ENCODE measurements at places on chromosomes 6 and 20.
A peak's percentile ranks its signal among the peaks of the same experiment; 100 is the strongest.

DNA sequence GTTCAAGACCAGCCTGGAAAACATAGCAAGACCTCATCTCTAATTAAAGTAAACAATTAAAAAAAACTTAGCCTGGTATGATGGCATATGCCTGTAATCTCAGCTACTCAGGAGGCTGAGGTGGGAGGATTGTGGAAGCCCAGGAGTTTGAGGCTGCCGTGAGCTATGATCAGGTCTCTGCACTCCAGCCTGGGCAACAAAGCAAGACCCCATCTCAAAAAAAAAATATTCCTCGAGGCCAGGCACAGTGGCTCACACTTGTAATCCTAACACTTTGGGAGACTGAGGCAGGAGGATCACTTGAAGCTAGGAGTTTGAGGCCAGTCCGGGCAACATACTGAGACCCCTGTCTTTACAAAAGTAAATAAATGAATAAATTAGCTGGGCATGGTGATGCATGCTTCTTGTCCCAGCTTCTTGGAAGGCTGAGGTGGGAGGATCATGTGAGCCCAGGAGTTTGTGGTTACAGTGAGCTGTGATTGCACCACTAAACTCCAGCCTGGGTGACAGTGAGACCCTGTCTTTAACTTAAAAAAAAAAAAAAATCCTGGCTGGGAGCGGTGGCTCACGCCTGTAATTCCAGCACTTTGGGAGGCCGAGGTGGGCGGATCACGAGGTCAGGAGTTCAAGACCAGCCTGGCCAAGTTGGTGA, 9.3 kb upstream of the C2 start:
- no peak for DNase-seq

DNA sequence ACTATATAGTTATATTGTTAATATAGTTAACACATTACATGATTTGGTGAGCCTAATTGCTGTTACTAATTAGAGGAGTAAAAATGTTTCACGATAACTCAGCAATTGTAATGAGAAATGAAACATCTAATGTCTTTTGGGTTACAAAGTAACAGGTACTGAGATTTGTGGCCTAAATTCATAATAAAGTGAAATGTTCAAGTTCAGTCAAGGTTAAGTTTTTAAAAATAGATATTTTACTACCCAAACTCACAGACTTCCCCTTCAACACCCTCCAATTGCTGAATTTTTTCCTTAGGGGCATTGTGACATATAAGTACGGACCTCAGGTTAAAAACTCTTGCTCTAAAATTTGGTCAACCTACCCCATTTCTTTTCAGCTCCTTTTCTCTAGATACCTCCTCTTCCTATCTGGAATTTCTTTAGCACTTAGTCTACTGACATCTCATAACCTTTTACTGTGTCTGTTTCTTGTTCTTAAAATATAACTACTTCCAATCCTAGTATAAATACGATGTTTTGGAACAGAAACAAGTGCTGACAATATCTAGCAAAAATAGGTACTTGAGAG, 112.3 kb upstream of the PRSS16 start:
- DNase-seq: no peak

GRCh38 chr20:1661542-1662299, 4.1 kb upstream of the SIRPG start:
- DNase-seq: no peak

- no peak for DNase-seq
These were observed 96.5 kb downstream of the PLEKHG1 start for GRCh38 chr6:150696190-150696589.

GRCh38 chr6:7899101-7899888, 11.3 kb downstream of the TXNDC5 start:
- no peak for DNase-seq

DNA sequence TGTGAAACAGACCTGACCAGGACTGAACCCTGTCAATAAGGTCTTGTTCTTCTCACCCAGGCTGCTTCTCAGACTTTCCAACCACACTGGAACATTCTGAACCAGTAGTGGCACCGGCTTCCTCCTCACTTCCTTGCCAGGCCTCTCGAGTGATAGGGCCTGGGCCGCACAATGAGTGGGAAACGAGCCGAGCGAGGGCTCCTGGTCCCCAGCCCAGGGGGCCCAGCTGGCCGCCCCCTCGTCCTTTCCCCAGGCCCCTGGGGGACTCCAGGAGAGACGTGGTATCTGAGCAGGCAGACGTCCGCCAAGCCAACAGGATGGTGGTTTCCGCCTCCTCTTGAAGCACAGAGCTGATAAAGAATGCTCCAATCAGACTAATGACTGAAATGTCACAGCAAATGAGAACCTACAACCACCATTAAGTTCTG, 117.9 kb downstream of the GMDS start:
- DNase-seq: peak; percentile 28

- no peak for DNase-seq
These were observed 97.9 kb downstream of the LRRC1 start for GRCh38 chr6:53892707-53893106.

DNA sequence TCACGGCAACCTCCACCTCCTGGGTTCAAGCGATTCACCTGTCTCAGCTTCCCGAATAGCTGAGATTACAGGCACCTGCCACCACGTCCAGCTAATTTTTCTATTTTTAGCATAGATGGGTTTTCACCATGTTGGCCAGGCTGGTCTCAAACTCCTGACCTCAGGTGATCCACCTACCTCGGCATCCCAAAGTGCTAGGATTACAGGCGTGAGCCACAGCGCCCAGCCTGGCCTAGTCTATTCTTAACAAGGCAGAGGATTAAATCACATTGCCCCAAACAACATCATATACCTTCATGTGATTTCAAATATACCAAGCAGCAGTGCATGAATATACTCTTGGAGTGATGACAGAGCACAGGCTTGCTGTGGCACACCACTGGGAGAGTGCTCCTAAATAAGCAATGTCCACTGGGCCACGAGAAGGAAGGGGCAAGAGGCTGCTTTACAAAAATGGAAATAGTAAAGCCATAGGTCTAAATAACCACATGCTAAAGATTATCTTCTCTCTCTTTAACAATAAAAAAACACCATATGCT, 76.6 kb upstream of the TULP1 start:
- DNase-seq: peak; percentile 78

DNA sequence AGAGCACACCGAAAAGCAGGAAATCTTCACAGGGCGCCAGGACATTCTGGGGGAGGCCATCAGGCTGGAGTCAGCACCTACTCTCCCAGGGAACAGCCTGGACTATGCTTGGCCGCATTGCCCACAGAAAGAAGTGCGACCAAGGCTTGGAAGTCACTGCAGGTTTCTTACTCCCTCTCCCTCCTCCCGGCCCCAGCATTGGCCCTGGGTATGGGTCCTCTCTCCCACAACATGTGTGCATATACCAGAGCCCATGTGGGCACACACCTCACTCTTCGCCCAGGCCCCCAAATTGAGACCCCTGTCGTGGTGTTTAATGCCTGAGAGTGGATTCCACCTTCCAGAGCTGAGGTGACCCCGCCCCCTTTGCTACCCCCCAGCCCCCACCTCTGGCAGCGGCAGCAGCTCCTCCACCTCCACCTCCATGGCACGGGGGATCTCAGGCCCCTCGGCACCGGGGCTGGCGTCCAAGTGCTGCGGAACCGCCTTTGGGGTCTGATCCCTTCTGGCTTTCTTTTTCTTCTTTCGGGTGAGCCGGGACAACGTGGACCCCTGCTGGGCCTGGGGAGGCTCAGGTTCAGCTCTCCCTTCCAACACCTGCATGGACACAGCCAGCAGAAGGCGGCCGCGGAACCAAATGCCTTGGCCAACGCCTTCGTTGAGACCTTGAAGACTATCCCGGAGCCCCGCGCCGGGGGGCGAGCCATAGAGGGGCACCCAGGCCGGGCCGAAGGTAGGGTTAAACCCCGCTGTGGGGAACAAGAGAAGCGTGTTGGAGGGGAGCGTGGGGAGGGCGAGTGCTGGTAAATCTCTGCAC, 15.2 kb upstream of the SPAG4 start:
- DNase-seq: no peak

All from gastrocnemius medialis (tissue), 4 donors.